ENCODE measurements at places on chromosomes 6 and 20.

DNA sequence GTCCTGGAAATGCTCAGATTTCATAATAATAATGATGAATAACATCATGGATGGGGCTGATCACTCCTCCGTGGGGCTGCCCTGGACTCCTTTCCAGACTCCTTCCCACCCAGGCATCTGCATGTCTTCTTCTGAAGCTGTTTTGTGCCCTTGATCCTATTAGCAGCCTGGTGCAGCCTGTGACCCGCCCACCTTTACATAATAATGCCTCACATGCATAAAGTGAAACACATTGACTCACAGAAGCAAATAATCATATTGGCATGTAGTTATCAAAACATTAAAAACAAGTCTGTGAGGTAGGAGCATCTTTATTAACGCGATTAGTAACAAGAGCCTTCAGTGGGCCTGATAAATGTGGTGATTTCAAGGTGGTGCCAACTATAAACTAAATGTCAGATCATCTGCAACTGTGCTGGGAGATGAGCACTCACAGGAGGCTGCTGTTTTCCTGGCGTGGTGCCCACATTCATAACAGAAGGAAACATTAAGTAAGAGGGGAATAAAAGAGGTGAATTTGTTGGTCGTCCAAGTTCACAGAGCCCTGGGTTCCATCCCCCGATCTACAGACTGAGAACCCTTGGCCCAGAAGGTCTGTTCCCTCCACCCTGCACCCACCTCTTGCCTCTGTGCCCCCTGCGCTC is 344.7 kb downstream of the CDH4 start:
- DNase-seq: no peak

GRCh38 chr6:134675110-134676054 is 274.5 kb downstream of the ALDH8A1 start:
- DNase-seq: no peak

GRCh38 chr6:18663011-18663410 is 275.9 kb downstream of the RNF144B start:
- DNase-seq: no peak

- DNase-seq: peak; percentile 23
Measured at GRCh38 chr6:2817903-2818443, 23.7 kb downstream of the SERPINB1 start.

GRCh38 chr20:23251779-23252178 is 98.8 kb upstream of the NXT1 start:
- DNase-seq: no peak

DNA sequence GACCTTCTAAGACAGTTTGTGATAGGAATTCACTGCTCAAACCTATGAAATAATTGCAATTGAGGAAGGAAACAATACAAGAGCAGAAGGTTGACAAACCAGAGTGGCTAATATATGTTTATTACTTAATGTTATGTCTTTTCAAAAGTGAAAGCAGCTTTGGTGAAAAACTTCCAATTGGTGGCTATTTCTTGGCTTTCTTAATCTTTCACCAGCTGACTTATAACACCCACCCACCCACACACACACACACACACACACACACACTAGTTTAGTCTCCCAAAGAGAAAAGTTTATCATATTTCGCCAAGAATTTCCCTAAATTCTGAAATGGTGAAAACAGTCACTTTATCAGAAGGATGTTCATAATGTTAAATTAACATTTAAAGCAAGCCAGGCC is 583.5 kb downstream of the EYS start:
- no peak for DNase-seq

GRCh38 chr6:127457456-127458064 is 1.6 kb downstream of the KIAA0408 start:
- no peak for DNase-seq

DNA sequence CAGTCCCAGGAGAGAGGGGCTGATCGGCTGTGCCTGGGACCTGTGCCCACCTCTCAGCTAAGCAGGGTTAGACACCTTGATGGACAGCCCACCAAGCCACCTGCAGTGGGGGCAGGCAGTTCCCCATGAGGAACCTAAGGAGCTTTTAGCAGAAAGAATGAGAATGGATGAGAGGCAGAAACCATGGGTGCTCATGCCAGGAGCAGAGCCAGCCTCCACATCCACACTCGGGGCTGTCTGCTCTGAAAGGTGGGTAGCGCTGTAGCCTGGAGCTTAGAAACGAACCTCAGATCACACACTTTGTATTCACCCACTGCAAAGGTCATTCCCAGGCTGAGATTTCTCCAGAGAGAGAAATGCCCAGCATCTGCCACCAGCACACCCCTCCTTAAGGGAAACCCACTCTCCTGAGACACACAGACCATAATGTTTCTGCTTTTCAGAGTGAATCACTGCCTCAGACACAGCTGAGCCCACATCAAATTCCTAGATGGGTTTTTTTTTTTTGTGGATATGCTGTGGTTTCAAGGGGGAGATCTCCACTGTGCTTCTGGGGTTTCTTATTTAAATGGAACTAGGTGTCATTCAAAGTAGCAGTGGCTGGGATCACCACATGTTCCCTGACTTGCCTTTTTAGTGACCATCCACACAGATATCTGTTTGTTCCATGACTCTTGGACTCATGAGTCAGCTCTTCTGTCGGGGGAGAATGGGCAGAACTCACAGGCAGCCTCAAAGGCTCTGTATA is 218.9 kb downstream of the EYA2 start:
- no peak for DNase-seq

- DNase-seq: no peak
Measured at GRCh38 chr20:50837532-50838321, 42.9 kb downstream of the BCAS4 start.

DNA sequence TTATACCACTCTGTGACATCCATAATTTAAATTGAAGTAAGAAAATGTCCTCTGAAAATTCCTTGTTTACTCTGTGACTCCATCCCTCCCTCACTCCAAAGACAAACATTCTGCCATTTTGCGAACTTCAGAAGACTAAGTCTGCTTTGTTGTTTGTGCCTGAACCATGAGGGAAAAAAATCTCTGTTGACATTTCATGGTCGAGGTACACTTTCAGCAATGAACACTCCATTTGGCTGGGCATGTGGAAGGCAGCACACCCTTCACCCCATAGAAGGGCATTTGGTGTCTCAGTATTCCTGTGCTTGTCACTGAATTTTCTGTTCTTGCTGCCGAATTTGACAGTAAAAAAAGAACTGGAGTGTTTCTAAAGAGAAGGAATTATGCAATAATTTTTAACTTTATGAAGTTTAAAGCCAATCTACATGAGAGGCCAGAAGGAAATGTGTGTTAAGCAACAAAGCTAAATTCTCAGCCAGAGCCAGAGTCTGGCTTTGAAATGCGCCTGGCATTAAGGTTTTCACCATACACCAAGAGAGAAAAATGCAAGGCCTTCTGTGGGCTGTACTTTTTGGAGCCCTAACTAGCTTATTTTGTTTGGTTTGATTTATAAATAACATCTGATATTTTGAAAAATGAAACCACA is 4.7 kb upstream of the PBOV1 start:
- DNase-seq: no peak

DNA sequence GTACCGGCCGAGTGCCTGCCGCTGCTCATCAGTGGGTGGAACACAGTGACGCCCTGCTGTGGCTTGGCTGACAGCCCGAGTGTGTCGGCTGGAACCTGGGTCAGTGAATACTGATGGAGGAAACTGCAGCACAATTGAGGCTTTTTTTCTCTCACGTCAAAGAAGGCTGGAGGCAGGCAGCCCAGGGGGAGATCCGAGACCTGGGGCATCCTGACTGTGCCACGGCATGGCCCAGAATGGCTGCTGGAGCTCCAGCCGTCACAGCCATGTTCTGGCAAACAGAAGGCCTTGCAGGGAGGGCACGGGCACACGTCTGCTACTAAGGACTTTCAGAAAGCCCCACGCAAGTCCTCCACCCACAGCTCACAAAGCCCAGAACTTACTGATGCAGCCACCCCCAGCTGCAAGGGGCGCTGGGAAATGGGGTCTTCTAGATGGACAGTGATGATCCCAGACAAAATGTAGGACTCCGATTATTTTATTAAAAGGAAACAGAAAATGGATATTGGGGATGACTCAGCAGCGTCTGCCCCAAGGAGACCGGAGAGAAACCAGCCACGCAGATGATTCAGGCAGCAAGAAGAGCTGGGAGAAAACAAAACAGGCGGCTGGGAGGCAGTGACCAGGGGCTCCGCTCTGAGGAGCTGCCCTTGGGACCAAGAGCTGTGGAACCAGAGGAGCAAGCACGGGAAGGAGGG is 140.0 kb downstream of the TAF4 start:
- DNase-seq: no peak

- no peak for DNase-seq
Measured at GRCh38 chr20:20808016-20808415, 95.6 kb upstream of the RALGAPA2 start.

- no peak for DNase-seq
Measured at GRCh38 chr6:15355683-15356099, 109.8 kb downstream of the JARID2 start.

GRCh38 chr6:36121787-36122494 is 8.4 kb upstream of the MAPK13 start:
- DNase-seq: no peak

GRCh38 chr6:121413879-121414278 is 21.6 kb upstream of the GJA1 start:
- DNase-seq: no peak

- peak; percentile 59 for DNase-seq
Measured at GRCh38 chr6:4973982-4974745, 29.7 kb downstream of the RPP40 start.

GRCh38 chr6:12327391-12327790 is 37.2 kb downstream of the EDN1 start:
- no peak for DNase-seq

DNA sequence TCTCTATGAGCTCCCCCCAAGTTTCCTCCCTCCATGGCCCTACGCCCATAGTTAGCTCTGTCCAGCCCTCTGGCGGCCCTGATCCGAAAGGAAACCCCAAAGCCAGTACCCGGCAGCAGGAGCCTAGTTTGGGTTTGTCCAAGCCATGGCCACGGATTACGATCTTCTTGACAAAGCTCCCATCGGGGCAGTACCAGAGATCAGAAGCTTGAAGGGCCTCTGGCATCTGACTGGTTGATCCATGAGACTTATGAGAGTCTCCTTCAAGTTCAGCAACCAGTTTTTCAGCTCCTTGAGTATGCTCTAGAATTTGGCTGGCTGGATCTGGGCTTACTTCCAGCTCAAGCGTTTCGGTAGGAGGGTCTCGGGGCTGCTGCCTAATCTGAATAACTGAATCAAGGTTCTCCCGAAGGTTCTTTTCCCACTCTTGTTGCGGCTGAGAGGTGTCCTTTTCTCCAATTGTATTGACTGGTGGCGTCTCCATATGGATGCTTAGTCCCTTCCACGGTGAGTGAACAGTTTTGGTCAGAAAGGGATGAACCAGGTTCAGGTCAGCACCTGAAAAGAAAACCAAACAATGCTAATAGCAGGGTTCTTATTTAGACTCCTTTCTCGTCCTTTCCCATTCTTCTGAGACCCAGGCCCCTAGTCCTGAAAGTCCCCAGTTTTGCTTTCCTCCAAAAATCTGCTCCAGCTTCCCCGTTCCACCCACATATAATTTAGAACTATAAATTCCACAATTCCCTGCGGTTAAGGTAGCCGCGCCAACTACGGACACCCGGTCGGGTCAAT is 595 bp downstream of the FKBPL start:
- no peak for DNase-seq

GRCh38 chr6:95648636-95649035 is 71.3 kb downstream of the MANEA start:
- DNase-seq: no peak

DNA sequence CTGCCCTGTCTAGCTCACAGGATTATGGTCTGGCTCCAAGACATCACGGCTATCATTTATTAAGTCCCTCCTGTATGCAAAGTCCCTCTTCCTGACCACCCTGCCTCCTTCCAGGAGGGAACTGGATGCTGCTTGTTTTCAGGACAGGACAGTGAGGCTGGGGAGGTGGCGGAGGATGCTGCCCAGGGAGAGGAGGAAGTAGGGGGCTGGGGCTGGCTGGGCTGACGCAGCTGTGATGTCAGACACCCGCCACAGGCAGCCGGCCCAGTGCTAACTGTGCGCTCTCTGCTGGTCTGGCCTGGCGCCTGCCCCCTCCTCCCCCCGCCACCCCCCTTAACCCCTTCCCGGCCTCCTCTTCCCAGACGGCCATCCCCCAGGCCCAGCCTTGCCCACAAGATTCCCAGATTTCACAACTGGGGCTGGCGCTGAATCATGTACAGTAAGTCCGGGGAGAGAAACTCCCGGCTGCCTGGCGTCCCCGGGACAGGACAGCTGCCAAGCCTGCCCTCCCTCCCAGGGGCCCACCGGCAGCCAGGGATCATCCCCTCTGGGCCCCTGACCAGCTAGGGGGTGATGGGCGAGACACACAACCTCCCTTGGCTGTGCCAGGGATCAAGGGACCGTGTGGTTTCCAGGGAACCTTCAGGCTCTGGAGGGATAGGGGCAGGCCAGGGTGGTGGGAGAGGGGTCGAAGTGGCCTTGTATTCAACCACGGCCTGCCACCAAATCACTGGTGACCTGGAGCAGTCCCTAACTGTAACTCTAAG is 118.1 kb downstream of the CEBPB start:
- peak; percentile 59 for DNase-seq

DNA sequence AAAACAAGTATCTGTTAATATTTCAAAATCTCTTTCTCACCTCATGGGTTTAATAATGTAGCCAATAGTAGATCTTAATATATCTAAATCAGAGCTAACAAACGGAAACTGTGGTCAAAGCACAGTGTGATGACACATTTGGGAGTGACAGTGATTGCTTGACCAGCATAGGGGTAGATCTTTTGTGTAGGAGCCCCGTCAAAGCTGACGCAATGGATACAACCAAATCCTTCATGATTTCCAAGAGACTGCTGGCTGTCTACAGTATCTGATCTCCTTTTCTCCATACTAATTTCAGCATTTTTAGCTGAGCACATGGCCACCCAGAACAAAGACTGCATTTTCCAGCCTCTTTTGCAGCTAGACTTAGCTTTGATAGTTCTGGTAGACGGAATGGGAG is 299.3 kb upstream of the ECI2 start:
- no peak for DNase-seq

All from right kidney (tissue), 9 donors.